HL-60 (cell line): ENCODE measurements at places on chromosomes 12 and 14.

GRCh38 chr14:21078287-21078686 lies 8.2 kb downstream of the ARHGEF40 start:
- no peak for DNase-seq

DNA sequence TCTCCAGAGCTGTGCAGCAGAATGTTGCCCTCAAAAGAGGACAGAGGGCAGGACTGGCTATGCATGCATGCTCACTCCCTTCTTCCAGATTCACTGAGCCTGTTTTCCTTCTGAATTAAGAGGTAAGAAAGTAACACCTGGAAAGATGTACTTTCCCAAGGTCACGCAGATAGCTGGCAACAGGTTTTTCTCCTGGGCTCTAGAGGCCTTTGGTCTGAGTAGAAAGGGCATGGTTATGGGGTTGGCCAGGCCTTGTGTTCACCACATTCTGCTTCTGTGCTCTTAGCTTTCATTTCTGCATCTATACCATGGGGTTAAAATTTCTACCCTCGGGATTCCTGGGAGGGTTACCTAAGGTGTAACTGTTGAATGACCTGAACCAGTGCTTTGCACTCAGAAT lies 57.5 kb downstream of the RASSF3 start:
- no peak for DNase-seq

- peak; percentile 59 for DNase-seq
These were observed 1.0 kb downstream of the BLTP3B start for GRCh38 chr12:100141666-100141997.

GRCh38 chr12:93957168-93957567 lies 191.2 kb upstream of the PLXNC1 start:
- DNase-seq, result no peak

DNA sequence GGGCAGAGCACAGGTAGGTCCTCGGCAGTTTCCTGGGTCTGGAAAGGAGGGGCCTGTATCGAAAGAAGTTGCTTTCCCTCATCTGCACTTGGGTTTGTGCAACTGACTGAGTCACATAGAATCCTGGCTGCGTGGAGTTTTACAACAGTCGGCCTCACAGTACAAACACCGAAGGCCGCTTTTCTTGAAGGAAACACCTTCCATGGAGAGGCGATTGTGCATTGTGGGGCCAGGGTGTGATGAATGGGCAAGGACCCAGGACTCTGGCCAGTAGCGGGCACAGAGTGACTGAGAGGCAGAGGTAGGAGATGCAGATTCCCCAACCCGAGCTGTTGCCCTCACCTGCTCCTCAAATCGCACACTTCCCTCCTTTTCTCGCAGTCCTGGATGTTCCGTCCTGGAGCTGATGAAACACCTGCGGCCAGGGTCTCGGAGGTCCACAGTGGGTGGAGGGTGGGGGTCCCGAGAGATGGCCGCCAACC lies 7.7 kb downstream of the CCND2 start:
- no peak for DNase-seq

- no peak for DNase-seq
These were observed 9.1 kb downstream of the SINHCAF start for GRCh38 chr12:31316891-31317290.

- no peak for DNase-seq
These were observed 21.3 kb downstream of the POU6F1 start for GRCh38 chr12:51196547-51196946.

DNA sequence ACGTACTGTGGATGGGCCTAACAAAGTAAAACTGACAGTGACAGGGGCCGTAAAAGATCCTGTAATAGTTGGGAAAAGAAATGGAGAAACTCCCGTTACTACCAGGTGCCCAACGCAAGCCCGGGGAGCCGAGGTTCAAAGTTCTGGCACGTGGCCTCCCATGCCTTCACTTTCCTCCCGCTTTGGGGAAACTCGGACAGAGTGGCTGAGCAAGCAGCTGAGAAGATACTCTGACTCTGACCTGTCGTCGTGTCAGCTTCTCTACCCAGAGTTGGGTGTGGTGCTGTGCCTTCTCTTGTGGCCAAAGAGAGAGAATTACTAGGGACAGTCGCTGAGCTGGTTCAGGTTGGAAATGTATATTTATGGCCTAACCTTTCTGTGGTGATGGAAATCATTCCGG lies 1.7 kb downstream of the B4GALNT3 start:
- no peak for DNase-seq

DNA sequence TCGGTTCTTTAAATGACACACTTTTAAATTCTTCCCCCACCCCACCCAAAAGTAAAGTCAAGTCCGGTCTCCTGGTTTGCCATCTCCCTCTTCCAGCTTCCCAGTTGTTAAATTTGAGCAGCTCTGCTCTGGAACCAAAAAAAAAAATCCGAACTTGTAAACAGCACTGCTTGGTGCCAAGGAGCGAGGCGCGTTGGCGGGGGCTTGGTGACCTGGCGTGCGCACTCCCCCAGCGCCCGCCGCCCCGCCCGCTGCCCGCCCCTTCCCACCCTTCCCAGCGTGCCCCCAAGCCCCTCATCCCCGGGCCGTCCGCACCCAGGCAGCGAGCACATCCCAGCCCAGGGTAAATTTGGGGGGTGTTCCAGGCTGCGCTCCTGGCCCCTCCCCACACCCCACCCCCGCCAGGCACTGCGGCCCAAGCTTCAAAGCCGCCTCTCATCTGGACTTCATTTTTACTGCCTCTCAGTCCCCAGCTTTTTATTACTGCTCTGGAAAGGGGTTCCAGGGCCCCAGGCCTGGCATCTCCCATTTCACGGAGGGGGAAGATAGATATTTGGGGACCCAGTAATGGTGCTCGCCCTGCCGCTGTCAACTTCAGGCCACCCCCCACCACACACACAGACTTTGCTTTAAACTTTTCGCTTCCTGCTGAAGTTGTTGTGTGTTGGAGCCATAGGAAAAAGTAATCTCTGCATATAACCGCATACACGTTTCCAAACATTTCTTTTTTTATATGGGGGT lies 11.7 kb upstream of the ITGB7 start:
- no peak for DNase-seq

GRCh38 chr12:49539406-49540228 lies 787 bp downstream of the KCNH3 start:
- DNase-seq, result no peak

- DNase-seq, result no peak
These were observed 259.2 kb upstream of the CRY1 start for GRCh38 chr12:107352347-107353081.

- no peak for DNase-seq
These were observed 73.9 kb downstream of the ARMH4 start for GRCh38 chr14:58078068-58078467.

DNA sequence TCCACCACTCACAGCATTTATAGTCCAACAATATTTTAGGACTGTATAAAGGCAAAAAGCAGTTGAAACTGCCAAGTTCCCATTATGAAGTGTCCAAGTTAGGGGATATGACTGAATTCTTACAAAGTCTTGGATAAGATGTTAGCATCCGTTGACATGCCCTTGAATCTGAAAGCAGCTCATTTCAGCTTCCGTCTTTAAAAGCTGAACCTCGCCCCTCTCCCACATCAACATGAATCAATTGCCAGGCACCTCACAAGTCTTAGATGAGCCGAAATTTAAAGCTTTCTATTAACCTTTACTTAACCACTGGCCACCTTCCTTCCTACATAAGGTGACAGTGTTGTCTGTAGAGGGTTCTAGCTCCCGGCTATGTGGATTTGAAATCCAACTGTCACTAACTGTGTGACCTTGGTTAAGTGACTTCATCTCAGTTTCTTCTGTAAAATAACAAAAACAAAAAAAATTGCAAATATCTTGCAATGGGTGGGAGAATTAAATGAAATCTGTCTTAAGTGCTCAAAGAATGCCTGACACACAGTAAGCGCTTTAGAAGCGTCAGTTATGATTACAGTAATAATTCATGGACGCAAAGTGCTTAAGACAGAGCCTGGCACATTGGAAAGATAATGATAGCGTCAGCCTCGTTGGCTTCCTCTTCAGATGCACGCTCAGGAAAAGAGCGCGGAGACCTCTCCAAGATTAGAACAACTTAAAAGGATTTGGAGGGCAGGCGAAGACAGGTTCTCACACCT lies 1.2 kb downstream of the PPP1CC start:
- peak; percentile 55 for DNase-seq

DNA sequence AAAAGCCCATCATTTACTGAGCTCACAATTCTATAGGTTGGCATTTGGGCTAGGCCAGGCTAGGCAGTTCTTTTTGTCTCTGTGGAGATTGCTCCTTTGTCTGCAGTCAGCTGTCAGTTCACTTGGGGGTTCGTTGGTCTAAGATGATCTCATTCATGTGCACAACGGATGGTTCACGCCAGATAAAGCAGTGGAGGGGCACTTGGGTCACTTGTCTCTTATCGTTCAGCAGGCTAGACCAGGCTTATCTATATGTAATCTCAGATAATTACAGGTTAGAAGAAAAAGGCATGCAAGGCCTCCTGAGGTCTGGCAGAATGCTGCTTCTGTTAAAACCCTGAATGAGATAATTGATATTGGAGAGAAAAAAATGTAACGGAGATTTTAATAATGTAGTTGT lies 119.0 kb upstream of the ATP2B1 start:
- DNase-seq, result no peak

DNA sequence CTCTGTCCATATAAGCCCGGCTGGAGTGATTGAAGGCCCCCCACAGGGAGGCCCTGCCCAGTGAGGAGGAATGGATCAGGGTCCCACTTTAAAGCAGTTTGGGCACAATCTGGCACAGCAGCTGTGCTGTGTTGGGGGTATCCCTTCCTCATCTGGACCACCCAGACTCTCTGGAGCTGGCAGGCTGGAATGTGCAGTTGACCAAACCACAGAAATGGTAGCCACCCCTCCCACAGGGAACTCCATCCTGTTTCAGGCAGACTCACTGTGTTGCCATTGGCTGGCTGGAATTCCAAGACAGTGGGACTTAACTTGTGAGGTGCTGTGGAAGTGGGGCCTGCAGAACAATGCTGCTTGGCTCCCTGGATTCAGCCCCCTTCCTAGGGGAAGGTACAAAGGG lies 53.5 kb upstream of the YARS2 start:
- no peak for DNase-seq
